ENCODE measurements at places on chromosomes 6 and 20.

GRCh38 chr6:14996892-14997291 lies 249.0 kb upstream of the JARID2 start:
- no peak for DNase-seq

GRCh38 chr20:7503501-7503900 lies 436.8 kb downstream of the HAO1 start:
- no peak for DNase-seq

DNA sequence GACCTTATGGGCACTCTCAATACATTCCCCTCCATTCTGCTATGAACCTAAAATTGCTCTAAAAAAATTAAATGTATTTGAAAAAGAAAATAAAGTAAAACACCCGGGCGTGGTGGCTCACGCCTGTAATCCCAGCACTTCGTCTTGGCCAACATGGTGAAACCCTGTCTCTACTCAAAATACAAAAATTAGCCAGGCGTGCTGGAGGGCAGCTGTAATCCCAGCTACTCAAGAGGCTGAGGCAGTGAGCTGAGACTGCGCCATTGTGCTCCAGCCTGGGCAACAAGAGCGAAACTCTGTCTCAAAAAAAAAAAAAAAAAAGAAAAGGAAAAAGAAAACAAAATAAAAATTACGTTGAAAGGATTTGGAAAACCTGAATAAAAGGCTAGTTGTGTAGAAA lies 60.5 kb downstream of the CD164 start:
- no peak for DNase-seq

- DNase-seq = no peak
These were observed 54.2 kb downstream of the DSTN start for GRCh38 chr20:17624070-17624469.

DNA sequence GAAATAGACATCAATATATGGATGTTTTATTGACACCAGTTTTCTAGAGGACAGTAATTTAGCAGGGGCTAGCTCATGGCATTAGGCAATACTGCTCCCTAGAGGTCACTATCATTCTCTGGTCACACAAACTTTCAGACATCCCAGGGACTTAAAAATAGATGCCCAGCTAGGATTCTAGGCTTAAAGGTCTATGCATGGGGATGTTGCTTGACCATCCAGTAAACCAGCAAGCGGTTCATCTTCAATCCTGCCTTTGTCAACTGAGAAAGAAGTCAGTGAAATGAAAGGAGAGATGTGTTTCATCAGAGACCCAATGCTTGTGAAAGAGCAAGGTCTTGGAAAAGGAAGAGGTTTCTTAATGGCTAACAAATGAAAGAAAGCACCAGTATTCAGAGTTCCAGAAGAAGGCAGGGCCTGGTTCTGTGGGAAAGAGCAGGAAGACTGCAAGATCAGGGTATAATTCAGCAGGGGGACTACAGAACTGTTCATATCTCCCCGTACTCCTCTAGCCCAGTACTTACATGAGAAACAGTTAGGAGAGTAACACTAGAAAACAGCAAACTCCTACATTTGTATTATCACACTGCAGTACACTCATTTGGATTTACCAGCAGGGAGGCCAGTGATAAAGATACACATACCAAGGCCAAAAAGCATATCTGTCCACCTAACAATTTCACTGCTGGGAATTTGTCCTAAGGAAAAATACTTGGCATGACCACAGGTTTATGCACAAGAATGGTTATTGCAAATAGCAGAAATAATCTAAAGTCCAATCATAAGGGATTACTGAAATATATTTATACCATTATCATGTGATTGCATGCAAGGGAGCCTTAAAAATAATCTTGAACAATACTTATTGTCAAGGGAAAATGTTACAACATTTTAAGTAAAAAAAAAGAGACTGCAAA lies 151.4 kb upstream of the LAMA2 start:
- no peak for DNase-seq

DNA sequence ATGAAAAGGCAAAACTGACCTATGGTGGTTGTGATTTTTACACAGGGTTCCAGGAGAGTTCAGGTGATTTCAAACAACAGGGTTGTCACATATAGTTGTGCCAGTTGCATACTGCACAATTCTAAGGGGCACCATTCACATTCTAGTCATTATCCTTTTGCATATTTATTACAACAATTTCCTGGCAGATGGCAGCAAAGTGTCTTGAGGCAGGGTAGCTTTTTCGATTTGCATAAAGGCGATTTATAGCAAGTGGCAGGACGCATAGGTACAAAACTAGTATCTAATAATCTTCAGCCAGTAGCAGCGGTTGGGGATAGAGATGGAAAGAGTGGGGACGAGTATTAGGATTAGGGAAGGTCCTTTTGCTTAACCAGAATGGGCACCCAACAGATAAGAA lies 46.5 kb upstream of the TRAF3IP2 start:
- DNase-seq = no peak

DNA sequence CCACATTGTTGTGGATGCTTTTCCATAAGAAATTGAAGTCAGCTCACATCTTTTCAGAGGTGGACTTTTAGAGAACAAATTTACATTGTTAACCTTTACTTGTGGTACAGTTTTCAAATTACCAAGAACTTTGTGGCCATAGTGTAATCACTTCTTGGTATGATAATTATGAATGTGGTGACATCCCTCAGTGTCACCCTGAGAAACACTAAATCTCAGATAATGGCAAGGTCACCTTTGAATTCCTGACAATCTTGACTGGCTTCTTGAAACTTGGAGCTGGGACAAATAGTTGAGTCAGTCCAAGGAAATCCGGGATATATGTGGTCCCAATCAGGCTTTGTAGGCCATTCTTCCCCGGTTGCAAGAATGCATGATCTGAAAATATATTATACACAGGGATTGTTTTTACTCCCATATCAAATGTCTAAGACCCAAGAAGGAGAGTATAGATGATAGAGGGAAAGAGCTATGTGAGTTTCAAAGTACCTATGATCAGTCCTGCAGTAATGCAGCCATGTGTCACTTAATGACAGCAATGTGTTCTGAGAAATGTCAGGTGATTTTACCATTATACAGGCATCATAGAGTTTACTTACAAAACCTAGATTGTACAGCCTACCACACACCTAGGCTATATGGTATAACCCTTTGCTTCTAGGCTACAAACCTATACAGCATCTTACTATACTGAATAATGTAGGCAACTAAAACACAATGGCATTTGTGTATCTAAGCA lies 120.8 kb upstream of the MTHFD1L start:
- no peak for DNase-seq

- DNase-seq = no peak
These were observed 25.0 kb downstream of the TTBK1 start for GRCh38 chr6:43268355-43268700.

- no peak for DNase-seq
These were observed 117.2 kb upstream of the BACH2 start for GRCh38 chr6:90413867-90414266.

DNA sequence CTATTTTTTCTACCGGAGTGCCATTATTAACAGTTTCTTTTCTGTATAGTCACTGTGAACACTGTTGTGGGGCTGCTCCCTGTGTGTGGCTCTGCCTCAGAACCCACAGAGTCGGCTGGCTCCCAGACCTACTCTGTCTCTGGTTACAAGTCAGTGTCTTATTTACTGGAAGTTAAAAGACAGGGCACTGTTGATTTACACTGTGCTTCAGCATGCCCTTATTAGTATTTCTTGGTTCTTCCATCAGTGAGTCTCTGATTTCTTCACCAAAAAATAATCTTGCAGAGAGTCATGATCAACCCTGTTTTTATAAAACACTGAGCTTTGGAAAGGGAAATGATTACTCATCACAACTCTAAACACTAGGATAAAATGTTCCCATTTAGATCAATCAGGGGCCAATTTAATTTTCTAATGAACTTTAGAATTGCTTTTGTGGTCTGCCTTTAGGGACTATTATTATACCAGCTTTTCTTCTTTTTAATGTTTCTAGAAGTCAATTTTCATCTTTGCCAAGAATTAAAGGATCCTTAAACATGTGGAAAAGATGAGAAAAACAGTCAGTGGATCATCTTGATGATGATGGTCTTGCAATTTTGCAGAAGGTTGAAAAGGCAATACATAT lies 92.6 kb downstream of the UTRN start:
- DNase-seq = no peak

DNA sequence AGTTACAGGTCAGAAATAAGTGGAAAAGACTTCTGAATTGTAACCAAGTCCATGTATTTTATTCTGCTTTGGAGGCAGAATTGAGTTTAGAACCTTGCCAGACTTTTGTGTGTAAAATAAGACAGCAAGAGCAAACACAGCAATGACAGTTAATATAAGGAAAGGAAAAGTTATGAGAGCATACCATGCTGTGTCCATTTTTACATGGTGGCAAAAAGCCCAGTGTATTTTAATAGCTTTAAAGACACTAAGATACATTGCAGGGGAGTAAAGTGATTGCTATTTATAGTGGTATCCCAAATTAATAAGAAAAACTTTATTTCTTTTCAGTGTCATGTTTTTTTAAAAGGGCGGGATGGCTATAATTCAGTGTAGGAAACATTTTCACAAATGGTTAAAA lies 45.2 kb downstream of the CDC5L start:
- no peak for DNase-seq

DNA sequence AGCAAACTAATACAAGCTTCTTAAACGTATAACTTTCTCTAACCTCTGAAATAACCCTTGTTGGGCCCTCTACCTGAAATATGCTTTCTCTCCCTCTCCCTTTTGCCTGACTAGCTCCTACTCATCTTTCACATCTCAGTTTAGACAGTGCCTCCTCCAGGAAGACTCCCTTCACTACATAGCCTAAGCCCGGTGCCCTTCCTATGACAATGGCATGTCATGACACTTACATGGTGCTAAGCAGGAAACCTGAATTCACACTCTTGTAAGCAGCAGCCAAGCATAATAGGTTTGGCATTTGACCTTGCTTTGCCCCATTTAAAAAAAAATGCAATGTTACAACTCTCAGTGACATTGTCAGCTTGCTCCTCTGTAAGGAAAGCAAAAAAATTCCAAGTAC lies 33.1 kb upstream of the FBXL4 start:
- DNase-seq = no peak

DNA sequence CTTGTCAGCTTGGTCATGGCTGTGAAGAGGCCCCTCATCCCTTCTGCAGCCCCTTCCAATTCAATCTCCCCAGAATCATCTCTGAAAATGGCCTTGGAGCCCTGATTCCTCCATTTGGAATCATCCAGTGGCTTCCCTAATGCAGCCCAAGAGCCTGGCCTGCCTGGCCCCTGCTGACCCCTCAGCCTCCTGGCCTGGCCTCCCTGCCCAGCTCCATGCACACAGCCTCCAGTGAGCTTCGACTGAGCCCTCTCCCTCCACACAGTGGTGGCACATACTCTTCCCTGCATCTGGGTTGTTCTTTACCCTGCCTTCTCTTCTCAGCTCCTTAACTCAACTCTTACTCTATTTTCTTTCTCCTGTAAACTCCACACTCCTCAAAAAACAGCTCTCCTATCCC lies 120.9 kb downstream of the ANKRD60 start:
- no peak for DNase-seq

GRCh38 chr6:101114703-101115102 lies 233.6 kb upstream of the ASCC3 start:
- no peak for DNase-seq

DNA sequence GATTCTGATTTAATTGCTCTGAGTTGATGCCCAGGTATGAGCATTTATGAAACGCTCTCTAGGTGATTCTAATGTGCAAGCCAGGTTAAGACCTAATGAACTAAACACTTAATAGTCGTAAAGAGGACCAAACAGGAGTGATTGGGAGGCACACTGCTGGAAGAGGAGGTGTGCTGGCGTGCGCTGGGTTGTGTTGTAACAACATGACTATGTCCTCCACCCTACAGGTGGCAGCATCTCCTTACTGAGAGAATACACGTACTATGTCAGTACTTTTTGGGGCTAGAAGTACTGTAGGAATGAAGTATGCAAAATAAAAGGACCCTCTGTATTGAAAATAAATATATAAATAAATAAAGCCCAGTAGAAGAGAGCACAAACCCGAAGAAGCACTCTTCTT lies 11.9 kb downstream of the C6orf89 start:
- DNase-seq = no peak

All from GM18507 (cell line).